ENCODE measurements at places on chromosomes 6 and 20.

- DNase-seq, result no peak
These were observed 80.3 kb upstream of the CNKSR3 start for GRCh38 chr6:154590756-154591155.

- DNase-seq, result peak; percentile 66
These were observed 10.5 kb downstream of the NPEPL1 start for GRCh38 chr20:58702859-58703648.

DNA sequence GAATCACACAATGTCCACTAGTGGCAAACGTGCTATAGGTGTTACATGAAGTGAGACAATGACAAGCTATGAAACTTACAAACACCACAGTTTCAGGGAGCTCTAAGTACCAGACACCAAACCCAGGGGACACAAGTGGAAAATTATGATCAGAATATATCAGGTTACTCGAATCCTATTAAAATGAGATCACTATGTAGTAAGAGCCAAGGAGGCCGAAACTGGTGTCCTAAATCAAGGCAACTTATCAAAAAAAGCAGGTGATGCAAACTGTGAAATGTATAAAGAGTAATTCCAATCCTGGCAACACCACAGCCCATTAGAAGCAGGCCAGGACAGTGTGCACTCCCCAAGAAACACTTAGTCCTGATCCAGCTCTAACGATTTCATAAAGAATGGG lies 100.3 kb downstream of the ARHGAP18 start:
- DNase-seq, result no peak

GRCh38 chr20:36034875-36035274 lies 66.5 kb downstream of the CNBD2 start:
- no peak for DNase-seq

DNA sequence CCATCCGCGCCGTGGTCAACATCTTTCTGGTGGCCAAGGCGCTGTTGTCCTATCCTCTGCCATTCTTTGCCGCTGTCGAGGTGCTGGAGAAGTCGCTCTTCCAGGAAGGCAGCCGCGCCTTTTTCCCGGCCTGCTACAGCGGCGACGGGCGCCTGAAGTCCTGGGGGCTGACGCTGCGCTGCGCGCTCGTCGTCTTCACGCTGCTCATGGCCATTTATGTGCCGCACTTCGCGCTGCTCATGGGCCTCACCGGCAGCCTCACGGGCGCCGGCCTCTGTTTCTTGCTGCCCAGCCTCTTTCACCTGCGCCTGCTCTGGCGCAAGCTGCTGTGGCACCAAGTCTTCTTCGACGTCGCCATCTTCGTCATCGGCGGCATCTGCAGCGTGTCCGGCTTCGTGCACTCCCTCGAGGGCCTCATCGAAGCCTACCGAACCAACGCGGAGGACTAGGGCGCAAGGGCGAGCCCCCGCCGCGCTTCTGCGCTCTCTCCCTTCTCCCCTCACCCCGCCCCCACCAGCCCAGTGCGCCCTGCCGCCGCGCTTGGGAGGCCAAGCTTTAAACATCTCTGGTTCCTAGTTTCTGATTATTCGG lies 4.0 kb downstream of the SLC32A1 start:
- DNase-seq, result peak; percentile 73

DNA sequence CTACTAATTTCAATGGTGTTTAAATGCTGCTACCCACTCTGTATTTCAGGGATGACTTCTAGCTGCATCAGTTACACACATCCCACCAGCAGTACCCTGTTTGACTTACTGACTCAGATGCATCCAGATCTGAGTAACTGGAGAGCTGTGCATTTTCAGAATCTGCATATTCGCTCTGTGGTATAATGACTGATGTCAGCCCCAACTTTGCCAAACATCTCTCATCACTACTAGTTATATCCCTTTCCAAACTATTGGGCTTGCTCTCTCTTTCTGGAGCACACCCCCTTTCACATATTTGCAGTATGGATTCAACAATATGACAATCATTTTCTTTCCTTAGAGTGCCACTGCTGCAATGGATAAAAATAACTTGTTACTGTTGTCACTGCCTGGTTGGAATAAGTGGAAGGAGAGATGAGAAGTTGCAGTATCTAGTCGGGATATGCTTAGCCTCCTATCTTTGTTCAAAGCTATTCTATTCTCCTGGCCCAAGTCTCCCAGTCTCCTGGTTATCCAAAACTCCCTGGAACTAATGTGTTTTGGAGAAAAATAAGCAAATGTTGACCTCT lies 3.3 kb upstream of the RSPO3 start:
- DNase-seq, result no peak

GRCh38 chr20:63573647-63574131 lies 350 bp downstream of the HELZ2 start:
- DNase-seq, result no peak

GRCh38 chr6:105174512-105174911 lies 5.3 kb downstream of the POPDC3 start:
- DNase-seq, result no peak

DNA sequence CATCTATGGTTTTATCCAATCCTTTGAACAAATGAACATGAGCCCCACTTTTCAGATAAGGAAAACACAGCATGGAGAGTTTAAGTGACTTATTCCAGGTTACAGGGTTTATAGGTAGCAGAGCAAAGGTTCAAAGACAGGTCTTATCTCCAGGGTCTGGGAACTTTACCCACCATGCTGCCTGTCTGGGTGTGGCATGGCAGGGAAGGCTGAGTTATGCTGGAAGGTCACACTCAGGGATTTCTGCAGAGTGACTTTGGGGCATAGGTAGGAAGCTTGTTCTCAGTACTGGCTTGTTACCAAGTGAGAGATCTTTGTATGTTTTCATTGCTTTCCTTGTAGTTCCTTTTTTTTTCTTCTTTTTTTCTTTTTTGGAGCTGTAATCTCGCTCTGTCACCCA lies 1.8 kb downstream of the ZNF831 start:
- no peak for DNase-seq

DNA sequence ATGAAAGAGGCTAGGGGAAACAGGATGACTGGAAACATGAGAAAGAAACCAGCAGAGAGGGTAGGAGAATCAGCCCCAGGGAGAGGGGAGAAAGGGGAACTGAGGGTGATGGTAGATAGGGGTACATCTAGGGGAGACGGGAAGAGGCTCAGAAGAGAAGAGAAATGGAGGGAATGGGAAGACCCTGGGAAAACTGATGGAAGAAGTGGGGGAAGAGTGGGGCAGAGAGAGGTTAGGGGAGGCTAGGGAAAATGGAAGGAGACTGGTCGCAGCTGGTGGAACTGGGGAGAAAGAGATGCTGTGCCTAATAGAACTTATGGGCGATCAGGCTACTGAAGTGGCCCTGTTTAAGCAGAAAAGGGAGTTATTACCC lies 548 bp downstream of the PROCR start:
- no peak for DNase-seq

DNA sequence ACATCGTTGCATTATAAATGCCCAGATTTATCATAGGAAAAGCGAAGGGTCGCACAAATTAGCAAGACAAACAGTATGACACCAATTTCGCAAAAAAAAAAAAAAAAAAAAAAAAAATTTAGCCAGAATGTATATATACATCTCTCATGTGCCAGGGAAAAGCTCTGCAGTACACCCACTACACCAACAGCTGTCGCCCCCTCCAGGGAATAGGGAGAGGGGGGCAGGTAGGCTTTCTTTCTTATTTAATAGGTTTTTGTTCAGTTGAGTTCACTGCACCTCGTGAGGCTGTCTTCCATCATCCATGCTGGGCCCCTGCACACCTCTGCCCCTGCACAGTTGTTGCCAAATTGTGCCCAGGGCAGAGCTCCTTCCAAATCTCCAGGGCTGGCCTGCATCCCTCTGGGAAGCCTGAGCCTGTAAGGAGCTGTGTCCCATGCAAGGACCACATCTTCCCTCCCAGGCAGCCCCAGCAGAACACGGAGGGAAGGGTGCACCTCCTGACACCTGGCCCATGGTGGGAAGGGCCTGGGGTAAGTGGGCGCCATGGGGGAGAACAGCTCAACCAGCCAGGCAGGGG lies 85.4 kb downstream of the NINL start:
- peak; percentile 62 for DNase-seq

GRCh38 chr6:74368746-74369145 lies 672.7 kb downstream of the CD109 start:
- no peak for DNase-seq

DNA sequence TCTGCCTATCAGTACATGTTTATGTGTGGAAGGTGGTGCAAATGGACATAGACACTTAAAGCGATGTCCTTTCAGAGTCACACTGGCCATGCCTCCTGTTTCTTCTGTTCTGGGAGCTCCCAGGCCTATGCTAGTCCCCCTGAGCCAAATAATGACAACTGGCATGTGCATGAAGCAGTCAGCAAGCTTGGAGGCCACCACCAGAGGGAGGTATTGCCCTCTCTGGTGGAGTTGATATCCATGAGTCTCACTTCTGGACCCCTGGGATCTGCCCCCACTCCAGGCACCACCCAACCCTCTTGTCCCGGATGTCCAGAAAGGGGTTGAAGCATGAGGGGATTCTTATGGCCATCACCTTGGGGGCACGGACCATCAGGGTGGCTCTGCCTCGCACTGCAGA lies 172.2 kb downstream of the AIG1 start:
- DNase-seq, result peak; percentile 61

DNA sequence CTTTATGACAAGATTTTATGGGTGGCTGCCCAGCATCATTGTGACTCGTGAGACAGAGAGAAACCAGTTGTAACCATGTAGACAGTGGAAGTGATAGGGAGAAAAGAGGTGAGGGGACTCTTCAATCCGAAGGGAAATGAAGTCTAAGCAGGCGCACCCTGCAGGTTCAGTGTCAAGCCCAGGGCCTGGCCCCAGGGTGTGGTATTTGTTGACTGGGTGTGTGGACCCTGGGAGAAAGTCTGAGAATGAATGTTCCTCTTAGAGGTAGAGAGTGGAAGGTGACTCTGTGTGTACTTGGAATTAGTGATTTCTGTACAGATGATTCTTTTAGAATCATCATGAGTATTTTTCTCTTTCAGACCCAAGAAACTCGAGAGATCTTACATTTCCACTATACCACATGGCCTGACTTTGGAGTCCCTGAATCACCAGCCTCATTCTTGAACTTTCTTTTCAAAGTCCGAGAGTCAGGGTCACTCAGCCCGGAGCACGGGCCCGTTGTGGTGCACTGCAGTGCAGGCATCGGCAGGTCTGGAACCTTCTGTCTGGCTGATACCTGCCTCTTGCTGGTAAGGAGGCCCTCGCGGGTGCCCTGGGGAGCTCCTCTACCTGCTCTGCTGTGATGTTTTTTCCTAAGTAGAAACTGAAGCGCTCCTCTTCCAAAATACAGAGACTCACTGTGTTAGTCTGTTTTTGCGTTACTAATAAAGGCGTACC lies 68.0 kb downstream of the PTPN1 start:
- no peak for DNase-seq

DNA sequence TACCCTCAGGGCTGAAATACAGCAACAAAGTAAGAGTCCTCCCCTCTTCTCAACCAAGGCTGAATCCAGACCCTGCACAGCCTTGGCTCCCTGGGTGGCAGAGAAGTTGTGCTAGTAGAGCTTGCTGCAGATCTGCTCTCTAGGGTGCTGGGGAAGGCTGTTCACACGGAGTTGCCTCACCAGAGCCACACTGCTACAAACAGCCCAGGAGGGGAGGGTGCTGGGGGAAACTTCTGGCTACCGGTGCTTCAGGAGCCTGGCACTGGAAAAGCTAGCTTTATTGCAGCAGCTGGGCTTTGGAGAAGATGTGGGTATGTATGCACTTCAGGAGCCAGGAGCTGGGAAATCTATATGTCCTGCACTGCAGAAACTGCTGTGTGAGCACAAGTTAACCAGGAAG lies 37.6 kb upstream of the SUPT3H start:
- peak; percentile 8 for DNase-seq

DNA sequence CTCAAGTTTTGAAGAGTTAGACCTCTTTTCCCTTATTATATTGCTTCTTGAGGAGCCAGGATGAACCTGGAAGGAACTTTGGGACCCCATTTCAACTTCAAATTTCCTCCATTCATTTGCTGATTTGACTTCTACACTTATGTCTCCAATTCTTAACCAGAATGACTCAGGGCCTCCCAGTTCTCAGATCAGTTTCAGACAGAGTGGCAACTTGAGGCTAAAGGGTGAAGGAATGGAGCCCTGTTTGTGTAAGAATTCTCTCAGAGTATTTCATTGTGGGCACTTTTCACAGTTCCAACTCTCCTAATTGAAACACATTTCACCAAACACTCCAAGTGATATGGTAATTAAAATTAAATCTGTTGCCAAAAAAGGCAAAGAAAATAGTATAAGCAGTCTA lies 109.0 kb upstream of the FLRT3 start:
- no peak for DNase-seq

- no peak for DNase-seq
These were observed 156.2 kb downstream of the KIF16B start for GRCh38 chr20:16417001-16417400.

- DNase-seq, result no peak
These were observed 70.7 kb upstream of the CCN6 start for GRCh38 chr6:111983193-111983592.

- DNase-seq, result peak; percentile 36
These were observed 20.7 kb upstream of the TRIM27 start for GRCh38 chr6:28944412-28944865.

GRCh38 chr6:87174078-87174579 lies 18.8 kb downstream of the ZNF292 start:
- no peak for DNase-seq

- no peak for DNase-seq
These were observed 383.7 kb upstream of the IRAK1BP1 start for GRCh38 chr6:78483553-78484197.

- DNase-seq, result no peak
These were observed 80.9 kb downstream of the WASF1 start for GRCh38 chr6:110098511-110099116.

Data from H7 (cell line).